Activated CD4-positive, alpha-beta T cell treated with anti-CD3 and anti-CD28 coated beads, Interleukin-2, amount 50 U/mL, for 48 hours (primary cell): ENCODE measurements at places on chromosomes 1 and 21.

DNA sequence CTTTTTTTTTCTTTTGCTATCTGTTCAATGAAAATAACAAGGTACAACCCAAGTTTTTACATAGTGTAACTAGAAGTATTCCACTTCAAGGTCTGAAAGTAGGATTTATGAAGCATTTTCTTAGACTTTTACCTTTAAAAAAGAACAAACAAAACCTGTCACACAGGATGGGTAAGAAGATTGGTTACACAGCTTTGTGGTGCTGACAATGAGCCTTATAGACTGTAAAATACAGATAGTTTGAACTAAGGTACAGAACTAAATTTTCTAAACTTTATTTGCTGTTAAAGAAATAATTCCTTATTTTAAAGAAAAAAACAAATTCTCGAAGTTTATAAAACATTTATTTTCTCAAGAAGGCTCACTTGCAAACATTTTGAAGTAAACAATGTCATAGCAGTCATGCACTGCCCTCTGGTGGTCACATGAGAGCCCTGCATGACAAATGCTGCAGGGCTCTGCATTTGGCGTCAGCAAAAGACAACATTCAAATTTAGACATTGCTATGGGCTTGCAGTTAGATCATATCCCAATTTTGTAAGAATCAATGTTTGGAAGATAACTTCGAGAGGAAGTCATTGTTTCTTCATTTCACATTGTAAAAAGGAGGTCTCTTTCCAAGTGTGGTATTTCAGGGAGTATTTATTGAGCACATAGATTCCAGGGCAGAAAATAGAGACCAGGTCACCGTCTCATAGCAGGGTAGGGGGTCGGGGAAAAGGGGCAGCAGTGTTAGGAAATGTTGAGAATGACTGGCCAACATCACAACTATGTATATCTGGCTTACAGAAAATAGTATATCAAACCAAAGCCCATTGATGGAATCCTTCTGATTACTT lies 115.3 kb upstream of the FMN2 start:
- peak; percentile 38 for DNase-seq

- no peak for DNase-seq
Measured at GRCh38 chr1:84780000-84780716, 89.9 kb upstream of the SSX2IP start.

GRCh38 chr1:203364094-203364801 lies 13.3 kb upstream of the FMOD start:
- no peak for DNase-seq

DNA sequence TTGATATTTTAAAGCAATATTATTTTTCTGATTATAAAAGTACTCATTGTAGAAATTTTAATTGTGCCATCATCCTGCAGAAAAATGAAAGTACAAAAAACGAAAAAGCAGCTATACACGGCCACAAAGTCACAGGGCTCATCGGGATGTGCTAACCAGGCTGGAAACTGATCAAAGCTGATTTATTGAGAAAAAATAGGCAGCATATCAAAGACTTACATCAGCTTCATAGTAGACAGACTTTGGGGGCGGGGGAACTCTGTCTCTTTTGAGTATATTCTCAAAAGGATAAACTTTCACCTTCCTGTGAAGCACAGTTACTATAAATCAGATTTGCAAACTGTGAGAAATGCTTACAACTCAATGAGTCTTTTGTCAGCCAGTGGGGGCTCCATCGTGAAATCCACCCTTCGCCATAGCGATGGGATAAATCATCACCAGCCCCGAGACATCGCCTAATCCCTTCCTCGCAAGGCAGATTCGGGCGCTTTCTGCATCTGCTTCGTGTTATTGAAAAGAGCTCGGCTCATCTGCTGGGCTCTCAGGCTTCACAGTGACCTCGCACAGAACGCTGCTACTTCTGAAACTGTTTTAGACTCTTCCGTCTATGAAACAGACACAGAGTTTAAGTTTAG lies 69.2 kb upstream of the ERG start:
- DNase-seq = no peak

GRCh38 chr1:8818325-8818775 lies 910 bp upstream of the RERE start:
- DNase-seq = no peak

- no peak for DNase-seq
Measured at GRCh38 chr1:88883156-88883555, 8.2 kb downstream of the GTF2B start.

- DNase-seq = no peak
Measured at GRCh38 chr1:115409094-115410015, 71.3 kb upstream of the NGF start.
